ENCODE measurements at places on chromosomes 2 and 18. TPM values are rescaled to one million over a fixed set of nuclear protein-coding genes. Genes with fewer than 3 reads are reported as not detected.

INO80B gene
- 11.4 TPM for total RNA-seq

GREB1 gene
- total RNA-seq, result not detected

CAVIN2 gene
- 170 TPM for total RNA-seq

QPCT gene
- total RNA-seq, result 7.1 TPM

RAB6C gene
- total RNA-seq, result not detected

DYSF gene
- total RNA-seq, result 166 TPM

EIPR1 gene
- 44.7 TPM for total RNA-seq

CBLN2 gene
- not detected for total RNA-seq

UGT1A10 gene
- total RNA-seq, result not detected

MOB4 gene
- 34.2 TPM for total RNA-seq

GTF2A1L gene
- total RNA-seq, result not detected

NEB gene
- 1.1 TPM for total RNA-seq

DNAJC10 gene
- total RNA-seq, result 70.7 TPM

C18orf63 gene
- not detected for total RNA-seq

GBX2 gene
- 1.6 TPM for total RNA-seq

ZCCHC2 gene
- 21.5 TPM for total RNA-seq

KYNU gene
- 1.1 TPM for total RNA-seq

ZSWIM2 gene
- 0.13 TPM for total RNA-seq

VWA3B gene
- total RNA-seq, result not detected

SPAG16 gene
- 7.8 TPM for total RNA-seq

SIX3 gene
- total RNA-seq, result not detected

C1QL2 gene
- not detected for total RNA-seq

PTH2R gene
- not detected for total RNA-seq

PRKD3 gene
- total RNA-seq, result 53.3 TPM

RAB12 gene
- 54.1 TPM for total RNA-seq

EPB41L3 gene
- total RNA-seq, result 27.3 TPM

ASPRV1 gene
- 0.16 TPM for total RNA-seq

TUBB8B gene
- not detected for total RNA-seq

SCG2 gene
- 0.38 TPM for total RNA-seq

STK36 gene
- total RNA-seq, result 6.6 TPM

RNF181 gene
- total RNA-seq, result 174 TPM

TSPYL6 gene
- not detected for total RNA-seq

PTPRN gene
- total RNA-seq, result not detected

C2orf66 gene
- total RNA-seq, result 0.06 TPM

HOXD10 gene
- 0.49 TPM for total RNA-seq

TNFAIP6 gene
- 0.13 TPM for total RNA-seq

AMER3 gene
- not detected for total RNA-seq

CRACDL gene
- total RNA-seq, result 2.9 TPM

MAP2 gene
- total RNA-seq, result 5.0 TPM

SLC23A3 gene
- total RNA-seq, result 0.81 TPM

ETAA1 gene
- total RNA-seq, result 20.5 TPM

ATP6V1B1 gene
- 0.76 TPM for total RNA-seq

DOCK10 gene
- total RNA-seq, result 1.6 TPM

CIB4 gene
- not detected for total RNA-seq

CTAGE1 gene
- total RNA-seq, result not detected

RASGRP3 gene
- total RNA-seq, result 92.1 TPM

EGR4 gene
- total RNA-seq, result not detected

PLEKHH2 gene
- under 0.01 TPM for total RNA-seq

AKAIN1 gene
- total RNA-seq, result not detected

TACR1 gene
- not detected for total RNA-seq

FAM228A gene
- 0.31 TPM for total RNA-seq

LINC00305 gene
- not detected for total RNA-seq

KIF1A gene
- total RNA-seq, result not detected

CNGA3 gene
- total RNA-seq, result not detected

UGT1A4 gene
- not detected for total RNA-seq

FOXI3 gene
- total RNA-seq, result not detected

COBLL1 gene
- total RNA-seq, result 3.6 TPM
